ENCODE measurements at places on chromosomes 16 and 17. TPM values are rescaled to one million over a fixed set of nuclear protein-coding genes. Genes with fewer than 3 reads are reported as not detected.

SLC12A3 gene
- total RNA-seq: not detected

CCL5 gene
- total RNA-seq: 18.1 TPM

GRIN2C gene
- not detected for total RNA-seq

GRCh38 chr16:4918781-4919251 is 18.1 kb downstream of the PPL start:
- no peak for DNase-seq

CD300LF gene
- not detected for total RNA-seq

ORAI3 gene
- total RNA-seq: 5.4 TPM

DNA sequence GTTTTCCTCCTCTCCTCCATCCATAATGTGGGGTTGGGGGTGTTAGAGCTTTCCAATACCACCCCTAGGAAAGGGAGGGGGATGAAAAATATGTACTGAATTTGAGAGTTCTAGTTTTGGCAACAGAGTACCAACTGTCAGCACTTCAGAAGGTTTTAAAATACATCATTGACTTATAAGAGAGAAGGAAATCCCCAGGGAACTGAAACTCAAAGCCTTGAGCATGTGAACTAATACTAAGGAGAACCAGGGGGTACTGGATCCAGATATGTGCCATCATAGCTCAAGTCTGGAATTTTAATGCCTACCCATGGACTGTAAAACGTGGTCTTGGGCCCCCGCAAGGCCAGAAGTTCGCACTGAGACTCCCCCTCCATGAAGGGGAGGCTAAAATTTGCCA is 15.8 kb downstream of the CACNG5 start:
- DNase-seq: no peak

DNA sequence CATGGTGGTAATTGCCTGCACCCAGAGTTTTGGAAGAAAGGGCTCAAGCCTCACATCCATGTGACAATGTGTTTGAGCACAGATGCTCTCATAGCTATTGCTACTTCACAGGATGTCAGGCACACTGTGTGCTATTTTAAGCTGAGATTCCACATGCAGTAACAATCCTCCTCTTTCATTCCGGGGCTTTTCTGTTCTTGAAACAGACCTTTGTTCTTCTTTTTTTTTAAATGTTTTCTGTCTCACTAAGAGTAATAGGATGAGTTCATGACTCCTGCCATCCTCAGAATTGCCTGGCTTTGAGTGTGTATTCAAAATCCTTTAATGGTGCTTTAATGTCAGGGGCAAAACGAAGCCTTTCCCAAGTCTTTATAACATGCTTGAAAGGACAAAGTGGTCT is 198.9 kb downstream of the ABCC12 start:
- no peak for DNase-seq

DNA sequence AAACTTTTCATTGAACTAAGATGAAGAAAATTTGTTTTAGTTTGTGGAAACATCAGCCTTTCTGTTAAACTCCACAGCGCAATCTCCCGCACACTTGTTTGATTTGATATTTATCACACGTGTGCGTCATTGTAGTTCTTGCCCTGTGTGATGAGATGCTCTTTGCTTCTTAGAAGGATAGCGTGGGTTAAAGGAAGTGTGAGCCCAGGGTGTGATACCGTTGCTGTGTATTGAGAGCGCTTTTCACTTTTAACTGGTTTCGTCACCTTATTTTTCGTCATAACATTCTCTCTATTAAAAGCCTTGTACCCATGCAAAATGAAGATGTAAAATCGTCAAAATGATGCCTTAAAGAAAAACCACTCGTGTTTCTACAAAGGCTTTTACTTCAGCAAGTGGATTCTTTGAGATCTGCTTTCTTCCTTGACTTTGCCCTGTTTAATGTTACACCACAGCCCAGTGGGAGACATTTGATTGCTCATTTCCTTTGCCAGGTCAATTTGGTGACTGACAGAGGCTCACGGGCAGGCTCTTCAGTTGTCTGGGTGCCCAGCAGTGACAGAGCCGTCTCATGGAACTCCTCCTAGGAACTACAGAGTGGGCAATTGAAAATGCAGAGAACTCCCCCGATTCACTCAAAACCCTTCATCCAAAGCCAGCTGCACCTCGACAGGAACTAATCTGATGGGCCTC is 61.1 kb downstream of the RPA1 start:
- no peak for DNase-seq

KRTAP17-1 gene
- total RNA-seq: not detected

SNAI3 gene
- 2.0 TPM for total RNA-seq

CCL17 gene
- total RNA-seq: not detected

NPTX1 gene
- total RNA-seq: 6.2 TPM
